Pons (tissue), 1 donor: ENCODE measurements at places on chromosomes 1 and 21.

GRCh38 chr21:29022166-29022565, 2.3 kb upstream of the USP16 start:
- no peak for DNase-seq

GRCh38 chr1:56501426-56501825, 77.9 kb downstream of the PLPP3 start:
- no peak for DNase-seq

DNA sequence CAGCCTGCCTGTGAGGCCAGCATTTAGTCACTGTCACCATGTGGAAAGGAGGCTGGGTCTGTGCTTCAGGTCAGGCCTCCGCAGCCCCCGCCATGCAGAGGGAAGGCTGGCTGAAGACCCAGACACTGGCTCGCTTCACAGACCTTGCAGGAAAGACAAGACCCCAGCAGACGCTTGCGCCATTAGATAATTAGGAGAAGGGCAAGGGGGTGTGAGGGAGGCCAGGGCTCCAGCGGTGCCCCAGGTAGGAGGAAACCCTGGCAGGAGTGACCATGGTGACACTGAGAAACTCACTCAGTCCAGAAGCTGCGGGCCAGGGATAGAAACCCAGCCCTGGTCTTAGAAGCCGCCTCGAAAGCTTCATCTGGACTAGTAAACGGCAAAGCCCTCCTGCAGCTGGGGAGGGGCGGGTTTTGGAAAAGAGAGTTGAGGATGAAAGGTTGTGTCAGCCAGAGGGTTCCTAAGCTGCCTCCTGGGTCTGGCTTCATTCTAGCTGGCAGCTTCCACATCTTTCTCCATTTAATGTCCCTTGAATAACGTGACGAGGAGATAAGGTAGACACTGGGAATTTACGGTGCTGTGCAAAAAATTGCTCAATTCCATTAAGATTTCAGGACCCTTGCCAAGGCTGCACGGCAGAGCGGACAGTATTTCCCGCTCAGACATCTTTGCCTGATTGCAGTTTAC, 294.1 kb upstream of the VAMP3 start:
- no peak for DNase-seq

DNA sequence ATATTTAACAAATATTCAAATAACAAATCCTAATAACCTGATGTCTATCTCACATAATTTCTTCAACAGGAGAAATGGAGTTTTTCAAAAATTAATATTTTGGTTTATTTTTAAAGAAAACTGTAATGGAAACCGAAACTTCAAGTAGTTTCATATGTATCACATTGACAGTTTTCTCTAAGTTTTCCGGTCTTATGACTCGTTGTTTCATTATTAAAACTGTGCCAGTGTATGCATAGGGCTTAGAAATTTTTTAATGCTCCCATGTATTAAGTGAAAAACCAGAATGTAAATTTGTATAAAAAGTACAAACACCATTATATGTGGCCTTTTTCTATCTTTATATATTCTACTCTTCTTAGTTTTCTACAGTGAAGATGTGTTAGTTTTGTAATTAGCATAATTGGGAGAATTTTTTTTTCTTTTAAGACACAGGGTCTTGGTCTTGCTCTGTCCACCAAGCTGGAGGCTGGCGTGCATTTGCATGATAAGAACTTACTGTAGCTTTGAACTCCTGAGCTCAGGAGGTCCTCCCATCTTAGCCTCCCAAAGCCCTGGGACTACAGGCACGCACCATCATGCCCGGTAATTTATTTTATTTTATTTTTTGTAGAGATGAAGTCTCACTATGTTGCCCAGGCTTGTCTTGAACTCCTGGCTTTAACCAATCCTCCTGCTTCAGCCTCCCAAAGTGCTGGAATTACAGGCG, 43.9 kb upstream of the SAMSN1 start:
- DNase-seq: no peak
